Chondrocyte (in vitro differentiated cells): ENCODE measurements at places on chromosomes 16 and 17. TPM values are rescaled to one million over a fixed set of nuclear protein-coding genes. Genes with fewer than 3 reads are reported as not detected.

The TRIM72 gene
- not detected in 3 replicates for total RNA-seq

The HOXB9 gene
- total RNA-seq: 0.20 TPM in 1 of 3 replicates, not detected in the others

The CD300LG gene
- 0.15 TPM in 1 of 3 replicates, not detected in the others for total RNA-seq

The FBXW10B gene
- 0.94 to 1.1 TPM (median 1.0 TPM) in 3 replicates for total RNA-seq

The NPIPA7 gene
- 6.0 to 7.9 TPM (median 6.7 TPM) in 3 replicates for total RNA-seq

DNA sequence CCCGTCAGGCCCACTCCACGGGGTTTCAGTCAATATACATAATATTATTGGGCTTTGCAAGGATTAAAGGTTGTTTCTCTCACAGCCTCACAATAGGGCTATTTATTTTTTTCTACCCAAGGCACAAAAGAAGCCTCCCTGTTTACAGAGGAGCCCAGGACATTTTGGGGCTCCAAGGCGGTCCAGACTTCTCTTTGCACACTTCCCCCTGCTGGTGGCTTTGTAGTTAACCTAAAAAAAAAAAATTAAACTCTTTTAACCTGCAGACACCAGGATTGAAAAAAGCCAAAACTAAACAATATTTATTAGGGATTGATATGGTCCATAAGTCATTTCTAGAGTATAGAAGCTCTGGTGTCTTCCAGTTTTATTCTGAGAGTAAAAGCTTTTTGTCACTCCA is 169.7 kb upstream of the ZFHX3 start:
- H3K27ac ChIP-seq: no peak overlapping the region
- DNase-seq: no peak
- H3K27me3 ChIP-seq: no peaks in the 10 kb centered on the region

GRCh38 chr17:75250009-75250471 is 11.4 kb downstream of the GGA3 start:
- H3K27ac ChIP-seq: peak overlapping the region; percentile 91
- no peaks in the 10 kb centered on the region for H3K27me3 ChIP-seq
- DNase-seq: no peak
- peaks cover 19% of the 10 kb centered on the region for H3K4me1 ChIP-seq
- H3K36me3 ChIP-seq: peaks cover 5% of the 10 kb centered on the region

DNA sequence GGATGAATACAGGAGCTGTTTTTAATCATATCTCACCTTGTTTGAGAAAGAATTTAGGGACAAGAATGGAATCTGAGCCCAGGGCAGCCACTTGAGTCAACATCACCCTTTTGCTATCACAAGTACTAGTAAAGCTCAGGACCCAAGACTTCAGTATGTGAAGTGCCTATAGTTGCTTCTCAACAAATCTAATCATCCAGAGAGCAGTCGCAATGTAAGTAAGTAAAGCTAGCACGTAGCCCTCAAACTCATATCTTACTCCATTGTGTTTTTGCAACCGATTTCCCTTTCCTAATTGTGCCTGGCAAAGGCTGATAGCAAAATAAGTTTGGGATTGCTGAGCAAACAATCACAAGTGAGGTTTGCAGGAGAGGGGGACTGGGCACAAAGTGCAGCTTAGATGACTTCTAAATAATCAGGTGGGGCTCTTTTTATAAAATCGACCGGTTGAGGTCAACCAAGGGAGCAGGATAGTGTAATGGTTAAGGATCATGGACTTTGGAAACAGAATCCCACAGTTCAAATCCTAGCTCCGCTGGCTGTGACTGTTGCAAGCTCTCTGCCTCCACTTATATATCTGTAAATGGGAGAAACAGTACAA is 13.0 kb downstream of the TOB1 start:
- H3K27me3 ChIP-seq: peaks cover 3% of the 10 kb centered on the region
- no peaks in the 10 kb centered on the region for H3K36me3 ChIP-seq
- no peak overlapping the region for H3K4me3 ChIP-seq
- peaks cover 12% of the 10 kb centered on the region for H3K4me1 ChIP-seq

DNA sequence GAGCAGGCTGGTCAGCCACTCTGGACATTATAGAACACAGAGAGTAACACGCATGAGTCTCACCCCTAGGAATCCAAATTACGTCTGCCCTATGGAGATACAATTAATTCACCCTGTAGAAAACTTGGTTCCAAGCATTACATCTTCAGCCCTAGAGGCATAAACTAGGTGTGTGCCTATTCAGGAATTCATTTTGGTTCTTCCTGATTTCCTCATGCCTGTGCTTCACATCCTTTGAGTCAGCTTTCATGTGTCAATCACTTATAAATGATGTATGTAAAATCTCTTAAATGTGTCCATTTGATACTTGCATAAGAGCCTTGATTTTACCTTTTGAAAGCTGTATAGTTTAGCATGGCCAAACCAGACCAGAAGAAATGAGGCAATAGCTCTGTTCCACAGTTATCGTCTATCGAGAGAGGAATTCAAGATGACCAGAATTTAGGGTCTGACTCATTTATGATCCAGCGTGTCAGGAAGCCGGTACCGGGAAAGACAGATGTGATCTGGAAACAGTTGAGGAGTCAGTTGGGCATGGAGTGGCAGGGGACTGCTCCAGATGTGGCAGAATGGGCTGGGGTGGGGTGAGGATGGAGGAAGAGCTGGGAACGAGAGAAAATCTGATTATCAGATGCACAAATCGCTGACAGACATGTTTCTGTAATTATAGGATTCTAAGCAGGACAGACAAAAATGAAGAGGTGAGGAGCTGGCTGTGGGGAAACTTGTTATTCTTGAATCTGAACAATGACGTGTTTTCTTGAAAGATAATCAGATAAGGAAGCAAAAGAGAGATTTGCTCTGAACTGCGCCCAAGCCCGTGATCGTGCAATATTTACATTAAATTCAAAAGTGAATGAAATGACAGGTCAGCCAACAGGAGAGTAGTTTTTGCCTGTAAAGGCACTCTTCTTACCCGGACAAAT is 76.7 kb downstream of the C16orf95 start:
- DNase-seq: no peak
- H3K4me1 ChIP-seq: peaks cover 15% of the 10 kb centered on the region
- H3K27ac ChIP-seq: no peak overlapping the region
- peaks cover 3% of the 10 kb centered on the region for H3K36me3 ChIP-seq
- no peaks in the 10 kb centered on the region for H3K27me3 ChIP-seq
- no peak overlapping the region for H3K4me3 ChIP-seq

GRCh38 chr17:77662833-77663232 is 295.7 kb upstream of the TNRC6C start:
- no peak overlapping the region for H3K4me3 ChIP-seq
- peaks cover 4% of the 10 kb centered on the region for H3K36me3 ChIP-seq
- H3K4me1 ChIP-seq: peaks cover 8% of the 10 kb centered on the region

- no peak for DNase-seq
- H3K4me3 ChIP-seq: no peak overlapping the region
- no peaks in the 10 kb centered on the region for H3K36me3 ChIP-seq
- H3K4me1 ChIP-seq: peaks cover 8% of the 10 kb centered on the region
- H3K27ac ChIP-seq: no peak overlapping the region
- H3K27me3 ChIP-seq: no peaks in the 10 kb centered on the region
Observed at GRCh38 chr17:76481071-76481655, 13.8 kb downstream of the AANAT start.

- H3K27me3 ChIP-seq: no peaks in the 10 kb centered on the region
- DNase-seq: no peak
- no peak overlapping the region for H3K27ac ChIP-seq
- no peaks in the 10 kb centered on the region for H3K36me3 ChIP-seq
- no peak overlapping the region for H3K4me3 ChIP-seq
- H3K4me1 ChIP-seq: no peaks in the 10 kb centered on the region
Observed at GRCh38 chr17:49747632-49748031, 16.3 kb downstream of the FAM117A start.

DNA sequence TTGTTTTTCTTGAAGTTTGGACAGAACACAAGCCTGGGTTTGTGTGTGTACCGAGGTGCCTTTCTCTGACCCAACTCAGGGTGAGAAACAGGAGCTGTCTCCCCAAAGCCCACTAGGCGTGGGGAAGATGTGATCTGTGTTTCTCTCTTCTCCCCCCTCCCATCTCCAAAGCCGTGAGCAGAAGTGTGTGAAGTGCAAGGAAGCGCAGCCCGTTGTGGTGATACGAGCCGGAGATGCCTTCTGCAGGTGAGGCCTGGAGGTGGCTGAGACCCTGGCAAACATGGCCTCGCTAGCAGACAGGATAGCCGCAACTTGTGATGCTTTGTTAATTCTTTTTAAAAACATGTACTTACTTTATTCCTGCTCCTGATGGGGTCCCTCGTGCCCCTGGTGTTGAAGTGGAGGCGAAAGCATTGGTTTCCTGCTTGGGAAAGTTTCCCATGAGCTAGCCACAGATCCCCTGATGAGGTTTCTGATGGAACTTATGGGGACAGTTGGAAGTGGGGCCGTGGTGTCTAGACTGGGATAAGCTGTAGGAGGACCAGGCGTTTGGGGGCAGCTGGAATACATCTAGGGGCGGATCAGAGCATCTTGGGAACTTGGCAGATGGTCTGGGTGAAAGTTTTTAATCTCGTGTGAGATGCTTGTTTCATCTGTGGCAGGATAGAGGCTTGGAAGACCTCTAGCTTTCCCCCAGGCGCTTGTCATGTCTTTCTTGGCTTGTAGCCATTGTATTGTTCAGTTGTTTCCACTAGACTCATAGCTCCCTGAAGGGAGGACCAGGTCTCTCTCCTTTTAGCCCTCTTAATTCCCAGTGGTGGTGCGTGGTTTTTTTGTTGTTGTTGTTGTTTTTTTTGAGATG is 893 bp downstream of the CTU2 start:
- peak overlapping the region; percentile 76 for H3K27ac ChIP-seq
- no peaks in the 10 kb centered on the region for H3K36me3 ChIP-seq
- H3K27me3 ChIP-seq: no peaks in the 10 kb centered on the region
- H3K4me1 ChIP-seq: peaks cover 36% of the 10 kb centered on the region

GRCh38 chr16:50276801-50277555 is 10.6 kb downstream of the ADCY7 start:
- H3K4me1 ChIP-seq: no peaks in the 10 kb centered on the region
- no peaks in the 10 kb centered on the region for H3K27me3 ChIP-seq
- DNase-seq: no peak
- no peak overlapping the region for H3K4me3 ChIP-seq
- H3K27ac ChIP-seq: no peak overlapping the region

DNA sequence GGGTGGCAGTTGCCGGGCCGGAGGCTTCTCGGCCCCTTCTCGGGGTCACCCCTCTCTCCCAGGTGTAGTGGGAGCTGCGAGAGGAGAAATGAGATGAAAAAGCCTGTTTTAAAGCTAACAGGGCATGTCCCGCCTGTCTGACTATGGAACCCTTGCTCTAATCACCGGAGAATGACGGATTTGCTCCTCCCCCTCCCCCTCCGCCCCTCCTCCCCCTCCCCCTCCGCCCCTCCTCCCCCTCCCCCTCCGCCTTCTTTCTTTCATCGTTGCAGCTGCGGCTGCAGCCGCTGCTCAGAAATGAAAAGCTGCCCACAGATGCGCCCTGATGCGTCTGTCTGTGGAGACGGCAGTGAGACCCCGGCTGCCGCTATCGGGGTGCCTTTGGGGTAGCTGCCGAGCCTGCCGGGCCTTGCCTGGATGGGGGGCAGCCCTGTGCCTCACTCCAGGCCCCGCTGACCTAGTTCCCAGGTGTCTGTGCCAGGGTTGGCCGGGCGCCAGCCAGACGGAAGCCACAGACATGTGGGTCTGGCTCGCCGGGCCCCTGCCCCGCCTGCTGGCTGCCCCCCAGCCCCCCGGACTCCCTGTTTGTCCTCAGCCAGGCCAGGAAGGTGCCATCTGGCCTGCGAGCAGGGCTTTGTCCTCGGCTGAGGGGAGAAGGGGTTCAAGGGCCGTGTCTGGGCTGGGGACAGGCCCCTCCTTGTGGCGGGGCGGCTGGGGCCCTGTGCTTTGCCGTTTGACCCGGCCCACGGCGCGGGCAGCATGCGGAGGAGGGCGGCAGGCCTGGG is 37.7 kb downstream of the GINS2 start:
- H3K27me3 ChIP-seq: no peaks in the 10 kb centered on the region
- peaks cover 11% of the 10 kb centered on the region for H3K4me1 ChIP-seq
- no peak overlapping the region for H3K27ac ChIP-seq
- DNase-seq: no peak
- H3K36me3 ChIP-seq: peaks cover 2% of the 10 kb centered on the region
- H3K4me3 ChIP-seq: no peak overlapping the region

- no peak overlapping the region for H3K4me3 ChIP-seq
- no peak for DNase-seq
- H3K27ac ChIP-seq: no peak overlapping the region
- peaks cover 6% of the 10 kb centered on the region for H3K27me3 ChIP-seq
- no peaks in the 10 kb centered on the region for H3K36me3 ChIP-seq
Observed at GRCh38 chr17:17636272-17636885, 44.9 kb upstream of the PEMT start.

DNA sequence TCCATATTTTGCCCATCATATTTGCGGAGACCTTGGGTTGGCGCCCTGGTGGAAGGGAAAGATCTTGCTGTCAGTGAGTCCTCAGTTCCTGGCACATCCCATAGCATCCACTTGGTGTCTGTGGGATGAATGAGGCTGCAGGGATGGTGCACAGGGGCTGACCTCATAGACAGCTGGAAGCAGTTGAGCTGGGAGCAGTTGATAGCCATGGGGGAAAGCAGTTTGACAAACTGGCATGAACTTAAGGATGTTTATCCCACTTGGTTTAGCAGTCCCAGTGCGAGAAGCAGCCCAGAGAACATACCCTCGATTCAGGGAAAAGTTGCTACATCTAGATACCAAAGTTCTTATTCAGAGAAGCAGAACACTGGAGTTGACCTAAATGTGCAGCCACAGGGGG is 80.7 kb downstream of the SNX29 start:
- no peak for DNase-seq
- peaks cover 6% of the 10 kb centered on the region for H3K36me3 ChIP-seq
- H3K27me3 ChIP-seq: no peaks in the 10 kb centered on the region
- no peak overlapping the region for H3K27ac ChIP-seq
- H3K4me3 ChIP-seq: no peak overlapping the region

- H3K4me1 ChIP-seq: peaks cover 48% of the 10 kb centered on the region
- H3K36me3 ChIP-seq: peaks cover 2% of the 10 kb centered on the region
- H3K27ac ChIP-seq: peak overlapping the region; percentile 98
- H3K4me3 ChIP-seq: peak overlapping the region; percentile 54
Observed at GRCh38 chr17:83083368-83084201, 4.2 kb downstream of the METRNL start.

GRCh38 chr17:19649274-19649541 is 657 bp downstream of the ALDH3A2 start:
- H3K4me3 ChIP-seq: peak overlapping the region; percentile 97
- H3K36me3 ChIP-seq: peaks cover 4% of the 10 kb centered on the region
- peak overlapping the region; percentile 100 for H3K27ac ChIP-seq
- H3K27me3 ChIP-seq: no peaks in the 10 kb centered on the region

- H3K4me1 ChIP-seq: no peaks in the 10 kb centered on the region
- no peak overlapping the region for H3K27ac ChIP-seq
- H3K27me3 ChIP-seq: peaks cover 13% of the 10 kb centered on the region
- H3K36me3 ChIP-seq: peaks cover 7% of the 10 kb centered on the region
Observed at GRCh38 chr17:41338961-41339485, 11.6 kb downstream of the KRT33A start.

- no peaks in the 10 kb centered on the region for H3K4me1 ChIP-seq
- H3K27me3 ChIP-seq: no peaks in the 10 kb centered on the region
- H3K4me3 ChIP-seq: no peak overlapping the region
Observed at GRCh38 chr16:48829336-48830310, 219.6 kb upstream of the N4BP1 start.
